ENCODE measurements at places on chromosomes 1 and 21.

- DNase-seq, result no peak
Measured at GRCh38 chr1:229578168-229579058, 19.9 kb upstream of the ABCB10 start.

- DNase-seq, result no peak
Measured at GRCh38 chr1:90768098-90768497, 51.0 kb upstream of the BARHL2 start.

GRCh38 chr1:96096613-96097321, 624.8 kb upstream of the PTBP2 start:
- DNase-seq, result no peak

- no peak for DNase-seq
Measured at GRCh38 chr1:110211496-110212168, 1.5 kb downstream of the KCNC4 start.

- peak; percentile 85 for DNase-seq
Measured at GRCh38 chr1:161185282-161185682, 8.0 kb upstream of the B4GALT3 start.

DNA sequence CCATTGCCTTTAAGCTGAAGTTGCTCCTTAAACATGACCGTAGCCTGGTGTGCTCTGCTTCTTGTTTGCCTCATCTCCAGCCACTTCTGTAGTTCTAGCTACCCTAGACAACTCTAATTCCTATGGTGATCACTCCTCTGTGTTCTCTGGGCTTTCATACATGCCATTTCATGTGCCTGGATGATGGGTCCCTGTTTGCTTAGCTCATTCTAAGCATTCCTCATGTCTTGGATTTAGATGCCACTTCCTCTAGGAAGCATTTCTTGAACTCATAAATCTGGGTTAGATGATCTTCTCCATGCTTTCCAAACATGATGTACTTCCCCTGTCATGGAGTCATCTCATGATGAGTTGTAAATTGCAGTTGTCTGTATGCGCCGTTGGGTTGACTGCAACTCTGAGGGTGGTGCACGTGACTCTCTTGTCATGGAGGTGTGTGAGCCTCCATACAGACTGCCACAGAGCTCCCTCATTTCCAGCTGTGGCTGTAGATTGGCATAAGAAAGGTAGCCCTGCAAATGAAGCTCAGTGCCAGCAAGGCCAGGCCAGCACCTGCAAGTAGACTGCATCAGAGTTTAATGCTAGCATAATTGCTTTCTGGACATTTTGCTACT, 77.2 kb downstream of the LAMC1 start:
- DNase-seq, result no peak

GRCh38 chr1:6880951-6881690, 95.9 kb downstream of the CAMTA1 start:
- DNase-seq, result no peak

- DNase-seq, result no peak
Measured at GRCh38 chr1:53688381-53689102, 50.4 kb downstream of the GLIS1 start.

GRCh38 chr1:79811173-79811572, 804.6 kb upstream of the ADGRL4 start:
- DNase-seq, result no peak

GRCh38 chr1:116769561-116769977, 15.3 kb downstream of the CD2 start:
- DNase-seq, result no peak

DNA sequence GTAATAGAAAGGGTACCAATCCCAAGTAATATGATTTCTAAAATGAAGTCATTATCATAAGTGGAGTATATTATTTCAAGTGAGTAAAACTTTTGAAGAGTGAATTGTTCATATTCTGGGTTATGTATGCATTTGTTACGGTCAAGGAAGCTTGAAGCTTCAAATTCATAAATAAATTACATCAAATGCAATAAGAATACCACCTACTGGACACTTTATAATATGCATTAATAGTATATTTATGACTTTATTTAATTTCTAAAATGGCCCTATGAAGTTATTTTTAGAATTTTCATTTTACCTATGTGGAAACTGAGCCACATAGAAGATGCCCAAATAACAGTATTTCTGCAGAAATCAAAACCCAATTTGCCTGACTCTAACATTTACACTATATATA, 260.6 kb downstream of the SMYD3 start:
- no peak for DNase-seq

DNA sequence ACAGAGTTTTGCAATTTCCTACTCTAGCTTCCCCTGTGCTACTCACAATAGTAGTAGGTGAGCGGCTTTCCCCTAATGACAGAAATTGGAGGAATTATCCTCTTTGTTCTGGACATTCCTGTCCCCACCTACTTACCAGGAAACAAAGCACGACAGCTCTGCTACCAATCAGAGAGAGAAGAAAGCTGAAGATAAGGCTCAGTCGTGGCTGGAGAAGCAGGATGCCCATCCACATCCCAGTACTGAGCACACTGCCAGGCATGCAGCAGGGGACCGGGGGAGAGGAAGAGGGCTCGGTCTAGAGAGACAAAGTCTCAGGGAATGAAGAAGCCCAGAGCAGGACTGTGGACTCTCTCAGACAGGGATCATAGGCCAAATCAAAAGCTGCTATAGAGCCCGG, 134.1 kb upstream of the KRTAP19-8 start:
- no peak for DNase-seq

DNA sequence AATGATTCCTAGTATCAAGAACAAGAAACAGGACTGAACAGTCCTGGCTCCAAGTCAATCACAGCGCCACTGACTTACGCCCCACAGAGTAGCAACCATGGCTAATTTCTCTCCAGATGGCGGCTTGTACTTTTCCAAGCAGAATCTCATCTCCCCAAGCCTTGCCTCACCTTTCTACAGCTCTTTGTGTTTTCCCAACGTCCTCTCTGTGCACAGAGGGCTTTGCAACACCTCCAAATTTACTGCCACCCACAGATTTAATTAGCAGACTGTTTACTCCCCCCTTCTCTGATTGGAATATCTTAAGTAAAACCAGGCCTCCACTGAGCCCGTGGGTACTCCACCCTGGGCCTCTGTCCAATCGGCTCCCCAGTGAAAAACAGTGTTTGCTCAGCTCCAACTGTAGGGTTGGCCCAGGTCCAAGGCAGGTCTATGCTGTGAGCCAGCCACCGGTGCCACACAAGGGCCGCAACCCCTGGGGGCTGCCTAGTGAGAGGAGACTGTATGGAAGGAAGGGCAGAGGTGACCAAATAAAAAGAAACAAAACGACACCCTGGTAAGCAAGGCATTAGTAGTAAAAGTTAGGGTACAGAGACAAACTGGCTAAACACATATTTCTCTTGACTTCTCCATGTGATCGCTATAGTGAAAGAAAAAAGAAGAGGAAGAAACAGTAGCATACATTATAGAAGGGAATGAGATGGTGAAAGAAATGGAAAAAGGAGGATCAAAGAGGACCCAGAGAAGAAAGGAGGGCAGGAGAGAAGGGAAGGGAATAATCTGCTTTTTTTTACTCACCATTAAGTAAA, 128.4 kb upstream of the SOD1 start:
- no peak for DNase-seq

- no peak for DNase-seq
Measured at GRCh38 chr1:164725401-164725800, 166.4 kb downstream of the PBX1 start.

DNA sequence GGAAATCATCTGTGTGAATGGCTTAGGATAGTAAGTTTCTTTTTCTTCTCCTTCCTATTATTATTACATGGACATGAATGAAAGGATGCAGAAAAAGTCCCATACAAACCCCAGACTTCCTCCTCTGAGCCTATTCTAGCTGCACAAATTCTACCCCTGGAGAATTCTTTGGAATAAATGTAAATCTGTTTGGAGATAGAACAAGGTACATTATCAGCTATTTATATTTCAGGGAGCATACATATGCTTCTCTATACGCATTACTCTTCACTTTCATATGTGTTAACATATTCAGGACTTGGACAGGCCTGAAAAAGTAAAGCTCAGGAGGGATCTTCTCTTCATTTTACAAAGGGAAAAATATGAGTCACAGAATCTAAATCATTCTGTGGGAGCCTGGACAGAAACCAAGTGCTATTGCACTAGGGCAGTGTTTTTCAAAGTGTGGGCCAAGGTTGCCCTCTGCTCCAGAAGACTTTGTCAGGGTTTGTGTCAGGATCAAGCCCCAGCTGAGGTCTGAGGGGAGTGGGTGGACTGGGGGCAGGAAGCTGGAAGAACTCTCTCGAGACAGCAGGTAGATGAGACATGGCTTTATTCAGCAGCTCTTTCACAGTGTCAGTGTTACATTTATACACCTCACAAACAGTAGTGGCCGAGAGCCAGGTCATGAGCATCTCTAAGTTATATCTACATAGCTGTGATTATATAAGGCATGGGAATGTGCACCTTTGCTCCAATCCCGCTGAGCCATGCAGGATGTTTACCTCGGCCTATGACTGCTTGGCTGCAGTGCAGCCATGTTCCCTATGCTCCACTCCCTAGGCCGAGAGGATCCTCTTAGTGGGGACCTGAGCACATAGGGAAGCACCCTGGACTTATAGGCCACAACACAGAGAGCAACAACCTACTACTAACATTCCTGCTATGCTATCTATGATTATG, 114.3 kb downstream of the GDAP2 start:
- no peak for DNase-seq

Measured in stimulated activated effector memory CD8-positive, alpha-beta T cell treated with anti-CD3 and anti-CD28 coated beads, Interleukin-12 subunit alpha, Interleukin-12 subunit beta, amount 100 ng/mL, for 72 hours (primary cell).